ENCODE measurements at places on chromosomes 2 and 18. TPM values are rescaled to one million over a fixed set of nuclear protein-coding genes. Genes with fewer than 3 reads are reported as not detected.

The EIPR1 gene
- 41.6 TPM for total RNA-seq

The PHOSPHO2 gene
- total RNA-seq: 21.3 TPM

The TEKT4 gene
- not detected for total RNA-seq

The TRIM43 gene
- not detected for total RNA-seq

The C1QL2 gene
- total RNA-seq: 1.6 TPM

The ANKRD23 gene
- total RNA-seq: 10.6 TPM

The SPC25 gene
- total RNA-seq: 5.9 TPM

The CROCC2 gene
- under 0.01 TPM for total RNA-seq

The MC5R gene
- 5.0 TPM for total RNA-seq

The SLC20A1 gene
- total RNA-seq: 60.7 TPM

The CCDC74B gene
- 5.6 TPM for total RNA-seq

The SERPINB12 gene
- total RNA-seq: not detected

The DPP4 gene
- total RNA-seq: 9.4 TPM

The PROM2 gene
- 9.4 TPM for total RNA-seq

The STARD6 gene
- total RNA-seq: not detected

The DES gene
- total RNA-seq: not detected

The CDC42EP3 gene
- 27.5 TPM for total RNA-seq

The GTF2A1L gene
- total RNA-seq: 1.6 TPM

The PDE1A gene
- 51.0 TPM for total RNA-seq

The LHCGR gene
- not detected for total RNA-seq

The PID1 gene
- 36.9 TPM for total RNA-seq

The CXCR2 gene
- total RNA-seq: not detected

The TDRD15 gene
- not detected for total RNA-seq

The TEX44 gene
- total RNA-seq: not detected

The FAM237A gene
- total RNA-seq: not detected

The RBM44 gene
- total RNA-seq: 4.1 TPM

The C18orf63 gene
- total RNA-seq: not detected

The SPDYA gene
- total RNA-seq: 5.0 TPM

The UPP2 gene
- total RNA-seq: 3.1 TPM

The IL18RAP gene
- not detected for total RNA-seq

The NIF3L1 gene
- 34.4 TPM for total RNA-seq

The SERPINB8 gene
- total RNA-seq: 1.3 TPM

The HSBP1L1 gene
- total RNA-seq: 2.2 TPM

The RUFY4 gene
- total RNA-seq: not detected

The GPC1 gene
- total RNA-seq: 89.2 TPM

The CFAP53 gene
- 1.6 TPM for total RNA-seq

The HDHD2 gene
- 38.8 TPM for total RNA-seq

The LRATD1 gene
- total RNA-seq: 35.1 TPM

The OTOS gene
- not detected for total RNA-seq

The COL4A4 gene
- 0.94 TPM for total RNA-seq

The PTPRN gene
- 30.7 TPM for total RNA-seq

The RAPGEF4 gene
- 27.5 TPM for total RNA-seq

The HOXD4 gene
- total RNA-seq: not detected

The GALNT5 gene
- under 0.01 TPM for total RNA-seq

The REG3A gene
- total RNA-seq: not detected

The SCN7A gene
- 0.94 TPM for total RNA-seq

The ALK gene
- total RNA-seq: 2.5 TPM

The SULT1C4 gene
- 11.9 TPM for total RNA-seq

The GBX2 gene
- total RNA-seq: not detected

The RSAD2 gene
- 5.9 TPM for total RNA-seq

The MOGAT1 gene
- total RNA-seq: not detected

The M1AP gene
- not detected for total RNA-seq
